ENCODE measurements at places on chromosomes 16 and 17.

- DNase-seq: no peak
These were observed 25.8 kb downstream of the STAT3 start for GRCh38 chr17:42362245-42362961.

- no peak for DNase-seq
These were observed 31.4 kb upstream of the CHMP6 start for GRCh38 chr17:80960037-80960796.

DNA sequence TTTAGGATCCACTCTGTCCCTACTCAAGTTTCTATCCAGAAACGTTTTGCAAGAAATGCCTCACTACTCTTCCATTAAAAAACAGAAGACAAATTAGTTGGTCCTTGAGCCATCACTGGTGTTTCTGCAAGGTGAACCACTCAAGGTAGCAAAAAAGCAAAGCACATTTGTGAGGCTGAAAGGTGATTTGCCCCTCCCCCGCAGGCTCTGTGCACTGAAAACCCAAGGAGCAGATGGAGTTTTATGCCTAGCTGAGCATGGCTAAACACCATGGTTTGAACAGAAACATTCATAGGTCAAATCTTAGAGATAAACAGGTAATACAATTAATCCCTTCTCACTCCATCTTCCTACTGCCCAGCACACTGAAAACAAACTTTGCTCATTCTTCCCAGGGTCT lies 538.2 kb upstream of the CDH5 start:
- DNase-seq: no peak

DNA sequence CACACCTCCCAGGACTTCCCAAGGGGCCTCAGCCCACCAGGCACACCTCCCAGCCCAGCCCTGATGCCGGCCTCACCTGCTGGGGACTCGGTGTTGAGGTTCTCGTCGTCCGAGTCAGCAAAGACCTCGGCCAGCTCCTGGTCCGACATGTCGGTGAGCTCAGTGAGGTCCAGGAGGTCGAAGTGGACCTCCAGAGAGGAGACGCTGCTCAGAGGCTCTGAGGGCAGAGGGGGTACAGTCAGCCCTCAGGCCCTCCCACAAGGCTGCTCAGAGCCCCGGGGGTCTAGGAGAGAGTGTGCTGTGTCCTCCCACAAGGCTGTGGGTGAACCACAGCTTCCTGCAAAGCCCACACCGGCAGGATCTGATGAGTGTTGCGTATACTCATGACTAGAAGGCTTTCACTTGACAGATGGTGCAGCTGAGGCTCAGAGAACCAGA lies 10.5 kb downstream of the DBNDD1 start:
- no peak for DNase-seq

- no peak for DNase-seq
These were observed 71.0 kb downstream of the CDYL2 start for GRCh38 chr16:80733407-80733806.

- no peak for DNase-seq
These were observed 145.6 kb upstream of the CHMP6 start for GRCh38 chr17:80845863-80846671.

- DNase-seq: no peak
These were observed 16.5 kb downstream of the SCNN1B start for GRCh38 chr16:23318639-23319038.

- DNase-seq: no peak
These were observed 28.8 kb downstream of the PRKAR1A start for GRCh38 chr17:68540981-68541380.

DNA sequence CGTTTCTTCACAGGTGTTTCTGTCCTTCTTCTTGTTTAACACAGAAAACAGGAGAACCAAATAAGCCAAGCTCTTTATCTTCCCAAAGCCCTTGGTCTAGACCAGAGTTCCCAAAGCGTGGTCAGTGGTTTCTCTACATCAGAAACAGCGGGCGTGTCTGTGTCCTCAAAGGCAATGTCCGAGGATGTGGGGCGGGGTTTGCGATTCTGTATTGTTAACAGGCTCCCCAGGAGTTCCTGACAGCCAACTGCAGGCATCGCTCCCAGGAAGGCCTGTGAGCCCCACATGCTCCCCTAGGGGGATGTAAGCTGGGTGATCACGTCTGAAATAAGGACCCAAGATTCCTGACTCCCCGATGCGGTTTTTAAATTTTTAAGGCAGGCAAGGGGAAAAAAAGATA lies 28.4 kb upstream of the SLC25A19 start:
- DNase-seq: no peak

- no peak for DNase-seq
These were observed 57.2 kb downstream of the SOCS1 start for GRCh38 chr16:11198828-11199227.

DNA sequence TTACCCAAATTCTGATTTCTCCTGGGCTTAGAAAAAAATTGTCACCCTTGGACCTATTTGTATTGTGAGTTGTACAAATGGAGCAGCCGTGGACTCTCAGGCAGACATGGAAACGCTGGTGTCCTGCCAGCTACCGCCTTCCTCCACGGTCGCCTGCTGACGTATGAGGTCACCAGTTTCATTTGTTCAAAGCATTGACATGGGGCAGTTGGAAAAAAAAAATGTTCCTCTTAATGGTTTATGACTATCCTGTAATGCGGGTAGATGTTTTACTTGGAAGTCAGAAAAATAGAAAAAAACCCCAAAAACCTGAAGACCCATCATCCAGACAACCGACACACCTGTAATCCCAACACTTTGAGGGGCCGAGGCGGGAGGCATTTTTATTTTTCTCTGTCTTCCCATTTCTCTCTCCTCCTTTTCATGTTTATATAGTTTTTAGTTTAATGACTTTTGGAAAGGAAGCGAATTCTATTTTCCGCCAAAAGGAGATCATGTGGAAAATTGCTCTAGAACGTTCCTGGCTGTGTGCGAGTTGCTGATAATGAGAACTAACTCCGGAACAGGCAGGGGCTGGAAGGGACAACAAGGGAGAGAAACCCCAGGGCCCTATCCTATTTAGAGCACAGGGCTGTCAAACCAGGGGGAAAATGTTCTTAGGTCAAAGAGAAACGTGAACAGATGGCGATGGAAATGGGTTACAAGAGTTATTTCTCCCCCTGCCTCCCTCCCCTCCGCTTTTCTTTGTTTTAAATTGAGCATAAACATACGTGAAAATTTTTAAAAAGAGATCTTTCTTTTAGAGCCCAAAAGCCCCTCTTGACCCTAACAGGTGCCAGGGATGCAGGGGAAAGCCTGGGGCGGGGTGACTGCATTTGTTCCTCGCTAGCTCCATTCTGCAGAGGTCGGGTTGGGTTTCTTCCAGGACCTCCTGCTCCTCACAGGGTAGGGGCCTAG lies 13.7 kb downstream of the DNAH17 start:
- DNase-seq: no peak

DNA sequence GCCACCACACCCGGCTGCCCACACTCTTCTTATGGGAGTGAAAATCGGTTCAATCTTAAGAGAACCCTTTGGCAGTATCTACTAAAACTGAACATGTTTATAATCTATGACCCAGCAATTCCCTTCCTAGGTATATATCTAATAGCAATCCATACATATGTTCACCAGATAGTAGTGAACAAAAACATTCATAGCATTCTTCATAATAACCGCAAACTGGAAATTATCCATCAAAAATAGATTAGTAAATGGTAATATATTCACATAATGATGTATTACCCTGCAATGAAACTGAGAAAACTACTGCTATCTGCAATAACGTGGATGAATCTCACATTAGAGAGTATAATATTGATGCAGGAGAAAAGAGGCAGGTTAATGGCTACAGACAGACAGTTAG lies 23.1 kb downstream of the COPRS start:
- no peak for DNase-seq

DNA sequence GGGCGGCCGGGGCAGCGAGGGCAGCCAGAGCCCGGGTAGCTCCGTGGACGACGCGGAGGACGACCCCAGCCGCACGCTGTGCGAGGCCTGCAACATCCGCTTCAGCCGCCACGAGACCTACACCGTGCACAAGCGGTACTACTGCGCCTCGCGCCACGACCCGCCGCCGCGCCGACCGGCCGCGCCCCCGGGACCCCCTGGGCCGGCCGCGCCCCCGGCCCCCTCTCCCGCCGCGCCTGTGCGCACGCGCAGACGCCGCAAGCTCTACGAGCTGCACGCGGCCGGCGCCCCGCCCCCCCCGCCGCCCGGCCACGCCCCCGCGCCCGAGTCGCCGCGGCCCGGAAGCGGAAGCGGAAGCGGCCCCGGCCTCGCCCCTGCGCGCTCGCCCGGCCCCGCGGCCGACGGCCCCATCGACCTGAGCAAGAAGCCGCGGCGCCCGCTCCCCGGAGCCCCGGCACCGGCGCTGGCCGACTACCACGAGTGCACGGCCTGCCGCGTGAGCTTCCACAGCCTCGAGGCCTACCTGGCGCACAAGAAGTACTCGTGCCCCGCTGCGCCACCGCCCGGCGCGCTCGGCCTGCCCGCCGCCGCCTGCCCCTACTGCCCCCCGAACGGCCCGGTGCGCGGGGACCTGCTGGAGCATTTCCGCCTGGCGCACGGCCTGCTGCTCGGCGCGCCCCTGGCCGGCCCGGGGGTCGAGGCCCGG lies 36.1 kb upstream of the ZC3H18 start:
- DNase-seq: no peak

DNA sequence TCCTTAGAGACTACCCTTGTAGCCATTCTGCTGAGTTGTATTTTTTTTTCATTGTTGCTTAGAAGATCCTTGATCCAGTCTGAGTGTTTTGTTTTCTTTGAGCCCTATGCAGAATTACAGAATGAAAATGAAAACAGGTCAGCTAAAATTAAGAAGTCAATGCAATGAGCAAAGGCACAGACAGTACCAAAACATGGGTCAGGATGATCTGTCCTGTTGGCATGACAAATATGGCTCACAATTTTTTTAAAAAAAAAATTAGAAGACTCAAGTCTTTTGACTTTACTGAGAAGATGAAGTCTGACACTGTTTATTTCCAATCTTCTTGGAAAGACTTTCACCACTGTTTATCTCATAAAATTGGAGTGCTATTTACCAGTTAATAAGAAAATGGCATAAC lies 32.4 kb downstream of the KCNJ16 start:
- DNase-seq: no peak

GRCh38 chr17:78517421-78517820 lies 59.8 kb downstream of the DNAH17 start:
- DNase-seq: no peak

DNA sequence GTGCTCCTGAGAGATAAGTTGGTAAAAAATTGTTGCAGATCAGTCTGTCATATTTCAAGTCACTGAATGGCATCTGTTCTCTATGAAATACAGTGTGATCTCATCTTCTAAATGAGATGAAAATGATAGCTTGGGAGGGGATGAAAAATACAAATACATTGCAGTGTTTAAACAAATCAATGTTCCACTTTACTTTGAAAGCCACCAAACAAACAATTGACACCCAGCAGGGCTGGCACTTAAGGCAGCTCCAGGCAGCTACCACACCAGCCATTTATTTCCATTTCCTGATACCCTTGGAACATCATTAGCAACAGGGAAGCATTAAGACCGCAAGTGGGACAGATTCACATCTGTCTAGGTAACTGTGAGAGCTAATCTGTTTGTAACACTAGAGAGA lies 827.6 kb upstream of the KIF2B start:
- no peak for DNase-seq

DNA sequence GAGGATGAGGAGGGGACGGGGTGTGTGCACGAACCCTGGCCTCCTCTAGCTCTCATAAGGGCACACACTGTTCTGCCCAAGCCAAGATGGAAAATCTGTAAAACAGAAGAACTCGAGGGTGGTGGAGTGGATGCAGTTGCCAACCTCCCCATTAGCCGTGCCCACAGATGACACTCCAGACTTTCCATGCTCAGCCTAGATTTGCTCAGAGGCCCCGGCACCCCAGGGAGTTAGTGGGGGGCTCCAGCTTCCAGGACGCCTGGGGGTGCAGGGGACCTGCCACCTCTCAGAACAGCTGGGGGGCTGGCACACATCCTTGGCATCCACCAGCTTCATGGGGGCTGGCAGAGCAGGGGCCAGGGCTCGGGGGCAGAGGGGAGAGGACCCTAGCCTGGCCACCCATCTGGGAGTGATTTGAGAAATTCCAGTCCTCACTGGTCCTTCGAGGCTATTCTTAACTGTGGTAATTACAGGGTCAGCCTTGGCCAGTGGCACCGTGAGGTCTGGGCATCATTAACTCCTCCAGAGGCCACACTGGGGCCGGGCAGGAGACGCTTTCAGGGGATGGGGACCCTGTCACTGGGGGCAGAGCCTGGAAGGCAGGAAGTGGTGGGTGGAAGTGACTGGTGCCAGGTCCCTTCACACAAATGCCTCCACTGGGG lies 14.3 kb downstream of the VASN start:
- DNase-seq: no peak

GRCh38 chr16:21101631-21102420 lies 48.8 kb downstream of the DNAH3 start:
- no peak for DNase-seq

DNA sequence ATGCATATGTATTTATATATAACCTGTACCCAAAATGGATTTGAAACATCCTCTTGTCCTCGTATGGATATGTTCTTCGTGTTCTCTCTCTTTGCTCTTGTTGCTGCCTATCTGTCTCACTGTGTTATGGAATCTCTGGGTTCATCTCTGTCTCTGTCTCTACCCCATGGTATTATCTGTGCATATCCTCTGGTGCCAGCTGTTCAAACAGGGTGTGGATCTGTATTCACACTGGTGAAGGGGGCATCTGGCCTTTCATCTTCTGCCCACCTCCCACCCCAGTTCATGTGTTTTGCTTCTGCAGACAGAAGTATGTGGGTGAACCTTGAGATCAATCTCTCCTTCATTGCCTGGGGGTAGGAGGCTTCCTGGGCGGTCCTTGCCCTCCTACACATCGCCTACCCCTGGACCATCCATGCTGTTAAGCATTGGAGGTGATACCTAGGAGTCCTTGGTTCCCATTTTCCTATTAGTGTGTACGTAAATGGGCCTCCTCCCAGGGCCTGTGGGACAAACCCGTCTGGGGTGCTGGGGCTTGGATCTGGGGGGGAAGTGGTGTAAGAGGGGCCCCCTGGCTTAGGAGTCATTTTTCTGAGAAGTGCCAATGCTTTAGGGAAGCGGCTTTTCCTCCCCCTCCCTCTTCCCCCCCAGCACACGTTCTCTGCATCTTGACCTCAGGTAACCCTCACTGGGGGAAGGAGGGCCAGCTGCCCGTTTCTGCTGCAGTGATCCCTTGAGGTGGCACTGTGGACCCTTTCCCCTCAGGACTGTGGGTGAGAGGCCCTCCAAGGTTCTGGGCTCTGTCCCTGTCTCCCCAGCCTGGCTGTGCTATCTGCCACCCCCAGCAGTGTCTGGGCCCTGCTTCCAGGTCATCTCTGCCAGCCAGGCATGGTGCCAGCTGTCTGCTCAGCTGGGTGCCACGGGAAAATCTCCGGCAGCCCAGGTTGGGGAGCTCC lies 21.1 kb downstream of the RARA start:
- no peak for DNase-seq

DNA sequence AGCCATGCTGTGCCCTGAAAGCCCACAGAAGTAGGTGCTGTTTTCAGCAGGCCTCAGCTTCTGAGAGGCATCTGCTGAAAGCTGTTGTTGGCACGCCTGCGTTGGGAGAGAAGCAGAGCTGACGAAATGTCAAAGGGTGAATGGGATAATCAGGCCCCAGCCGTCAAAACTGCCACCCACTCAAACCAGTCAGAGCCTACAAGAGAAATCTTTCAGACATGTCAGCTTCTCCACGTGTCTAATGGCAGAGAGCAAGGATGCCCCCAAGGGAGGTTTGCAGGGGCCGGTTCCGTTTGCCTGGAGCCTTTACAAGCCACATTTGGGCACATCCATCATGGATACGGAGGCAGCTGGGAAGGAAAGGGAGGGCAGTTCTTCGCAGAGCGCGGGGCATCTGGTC lies 568.2 kb upstream of the EEF2KMT start:
- DNase-seq: no peak

GRCh38 chr17:50055426-50056216 lies at the start of gene ITGA3:
Gene ITGA3, plus strand, starts transcription at chr17:50056110. Its CDS starts 330 bp downstream, at chr17:50056440.
- no peak for DNase-seq

Measured in vagina (tissue), 2 donors.